ENCODE measurements at places on chromosomes 4 and X. TPM values are rescaled to one million over a fixed set of nuclear protein-coding genes. Genes with fewer than 3 reads are reported as not detected.

- DNase-seq = no peak
These were observed 44.6 kb downstream of the ARHGEF9 start for GRCh38 chrX:63740382-63740781.

DNA sequence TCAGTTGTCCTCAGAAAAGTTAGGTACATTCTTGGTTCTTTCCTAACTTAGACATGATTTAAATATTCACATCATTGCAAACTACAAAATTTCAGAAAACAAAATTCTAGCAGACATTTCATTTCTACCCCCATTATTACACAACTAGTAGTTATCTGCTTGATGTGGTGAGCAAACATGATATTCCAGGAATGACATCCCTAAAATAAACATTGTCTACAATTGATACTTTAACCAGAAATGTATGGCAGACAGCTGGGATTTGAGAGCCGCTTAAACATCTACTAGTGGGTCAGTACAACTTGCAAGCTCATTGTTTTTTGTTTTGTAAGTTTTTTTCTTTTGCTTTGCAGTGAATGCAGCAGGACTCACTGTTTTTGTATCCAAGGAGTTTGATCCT, 32.1 kb upstream of the AMBN start:
- no peak for DNase-seq

The ANOS1 gene
- total RNA-seq = not detected

DNA sequence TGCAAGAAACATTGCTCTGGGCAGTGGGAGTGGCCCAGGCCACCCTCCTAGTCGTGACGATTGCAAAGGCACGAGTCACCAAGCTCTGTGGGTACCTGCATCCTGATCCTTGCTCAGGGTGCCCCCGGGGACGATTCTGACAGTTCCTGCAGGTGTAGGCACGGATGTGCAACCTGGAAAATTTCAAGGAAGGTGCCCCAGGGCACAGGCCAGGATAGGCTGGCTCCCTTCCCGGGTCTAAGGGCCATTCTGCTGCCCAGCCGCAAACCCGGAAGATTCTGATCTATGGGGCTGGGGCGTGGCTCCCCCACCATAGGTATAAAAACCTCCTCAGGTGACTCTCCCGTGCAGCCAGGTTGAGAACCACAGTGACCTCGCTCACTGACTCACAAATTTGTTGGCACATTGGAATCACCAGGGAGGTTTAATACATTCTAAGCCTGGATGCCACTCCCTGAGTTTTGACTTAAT, 228.5 kb downstream of the PTTG2 start:
- peak; percentile 36 for DNase-seq

- no peak for DNase-seq
These were observed 351.6 kb downstream of the NLGN4X start for GRCh38 chrX:5876984-5877596.

The CRLF2 gene
- 0.46 TPM for total RNA-seq

The CENPVL2 gene
- 0.34 TPM for total RNA-seq

The H2BW2 gene
- not detected for total RNA-seq

DNA sequence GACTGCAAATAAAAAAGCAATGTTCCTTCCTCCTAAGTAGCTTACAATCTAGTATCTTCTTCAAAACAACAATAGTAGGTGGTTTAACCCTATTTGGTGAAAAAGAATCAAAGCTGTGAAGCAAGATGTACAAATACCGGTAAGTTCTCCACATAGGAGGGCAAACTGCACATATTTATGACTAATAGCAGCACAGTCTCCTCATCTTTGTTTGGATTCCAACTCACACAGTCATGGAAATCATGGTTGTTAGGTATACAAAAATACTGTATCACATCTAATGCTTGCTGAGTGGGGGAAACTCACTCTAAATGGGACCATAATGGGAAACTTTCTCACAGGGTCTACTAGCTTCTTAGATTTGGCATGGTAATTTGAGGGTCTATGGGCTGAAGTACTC, 597.2 kb downstream of the INPP4B start:
- DNase-seq = peak; percentile 3

DNA sequence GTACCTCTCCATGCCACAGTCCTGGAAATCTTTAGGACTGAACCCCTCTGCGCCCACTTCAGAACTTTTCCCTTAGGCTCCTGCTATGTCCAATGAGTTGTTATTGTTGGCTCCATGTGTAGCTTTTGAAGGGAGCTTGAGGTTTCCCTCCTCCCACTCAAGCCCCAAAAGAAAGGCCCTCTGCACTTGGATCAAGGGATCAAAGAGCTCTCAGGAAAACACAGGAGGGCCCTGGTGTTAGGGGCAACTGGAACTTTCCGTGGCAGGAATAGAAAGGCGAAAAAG, 135.0 kb downstream of the RASL11B start:
- DNase-seq = no peak

DNA sequence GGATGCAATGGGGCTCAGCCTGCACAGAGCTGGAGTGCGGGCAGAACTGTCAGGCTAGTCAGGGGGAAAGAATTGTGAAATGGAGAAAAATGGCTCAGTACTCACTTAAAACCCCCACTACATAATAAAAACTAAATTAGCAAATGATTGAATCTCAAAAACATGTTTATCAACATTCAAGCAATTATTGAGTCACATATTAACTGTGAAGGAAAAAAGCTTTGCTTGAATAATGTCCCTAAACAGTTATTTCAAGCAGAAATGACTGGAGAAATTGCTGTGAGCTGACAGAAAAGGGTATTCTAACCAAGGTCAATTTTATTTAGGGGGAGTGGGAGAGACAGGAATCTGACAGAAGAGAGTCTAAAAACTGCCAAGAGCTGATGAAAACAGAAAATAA, 37.4 kb downstream of the GPC3 start:
- no peak for DNase-seq

DNA sequence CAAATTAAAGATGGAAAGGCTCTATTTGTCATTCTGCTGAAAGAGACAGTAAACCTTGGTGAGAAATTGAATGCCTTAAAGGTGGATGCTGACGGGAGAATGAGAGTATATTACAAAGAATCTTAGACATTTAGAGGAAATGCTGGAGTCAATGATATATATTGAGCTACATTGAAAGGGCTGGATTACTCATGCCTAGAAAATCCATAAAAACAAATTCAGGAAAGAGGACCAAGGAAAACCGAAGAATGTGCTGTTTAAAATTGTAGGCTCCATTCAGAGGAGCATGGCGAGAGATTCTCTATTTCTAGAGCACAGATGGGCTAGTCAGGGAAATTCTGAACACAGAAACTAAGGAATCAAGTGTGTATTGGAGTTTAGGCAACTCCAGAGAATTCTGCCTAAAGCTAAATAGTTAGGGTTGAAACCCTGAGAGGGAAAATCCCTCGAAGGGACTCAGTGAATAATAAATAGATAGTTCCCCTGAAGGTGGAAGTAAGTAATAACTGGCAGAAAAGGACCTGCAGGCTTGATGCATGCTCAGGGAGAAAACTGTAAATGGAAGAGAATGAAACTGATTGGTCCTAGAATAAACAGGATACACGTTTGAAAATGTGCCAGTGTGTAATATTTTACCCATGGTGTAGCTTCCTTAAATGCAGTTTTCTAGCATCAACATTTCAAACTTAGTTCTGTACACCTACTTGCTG, 1532.4 kb upstream of the TENM3 start:
- no peak for DNase-seq

DNA sequence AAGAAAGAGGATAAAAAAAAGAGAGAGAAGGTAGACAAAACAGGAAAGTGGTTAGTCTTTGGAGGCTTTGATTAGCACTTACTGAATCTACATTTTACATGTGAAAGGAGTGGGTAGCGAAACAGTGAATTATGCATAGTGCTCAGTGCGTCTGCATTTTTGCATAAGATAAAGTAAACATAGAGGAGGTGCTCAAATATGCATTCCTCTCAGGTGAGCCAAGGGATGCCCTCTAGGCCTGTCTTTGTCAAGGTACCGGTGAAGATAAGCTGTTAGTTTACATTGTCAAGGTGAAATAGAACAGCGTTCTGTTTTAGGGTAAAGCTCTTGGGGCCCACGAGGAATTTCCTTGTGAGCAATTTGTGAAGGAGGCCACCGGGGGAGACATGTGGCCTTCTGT, 260.6 kb downstream of the TRIML1 start:
- DNase-seq = no peak

DNA sequence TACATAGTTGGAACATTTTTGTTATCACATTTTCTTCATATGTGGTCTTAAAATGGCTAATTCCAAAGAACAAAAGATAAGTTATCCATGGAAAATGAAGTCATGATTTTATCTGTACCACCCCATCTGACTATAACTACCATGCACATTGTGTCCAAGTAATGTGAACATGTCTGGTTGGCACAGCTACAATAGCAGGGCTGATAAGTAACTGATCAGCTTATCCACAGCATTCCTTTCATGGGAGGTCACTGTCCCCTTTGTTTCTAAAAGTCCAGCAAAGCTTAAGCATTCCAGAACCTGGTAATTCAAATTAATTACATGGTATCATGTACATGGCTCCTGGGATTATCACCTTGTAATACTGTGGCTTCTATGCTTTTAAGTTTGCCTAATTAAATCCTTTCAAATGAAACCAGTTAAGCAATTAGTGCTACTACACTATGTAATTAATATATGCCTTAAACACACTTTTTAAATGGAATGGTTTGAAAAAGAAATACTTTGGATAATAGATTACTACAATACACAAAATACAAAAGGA, 21.1 kb upstream of the SORBS2 start:
- peak; percentile 52 for DNase-seq

The NLGN4X gene
- not detected for total RNA-seq

DNA sequence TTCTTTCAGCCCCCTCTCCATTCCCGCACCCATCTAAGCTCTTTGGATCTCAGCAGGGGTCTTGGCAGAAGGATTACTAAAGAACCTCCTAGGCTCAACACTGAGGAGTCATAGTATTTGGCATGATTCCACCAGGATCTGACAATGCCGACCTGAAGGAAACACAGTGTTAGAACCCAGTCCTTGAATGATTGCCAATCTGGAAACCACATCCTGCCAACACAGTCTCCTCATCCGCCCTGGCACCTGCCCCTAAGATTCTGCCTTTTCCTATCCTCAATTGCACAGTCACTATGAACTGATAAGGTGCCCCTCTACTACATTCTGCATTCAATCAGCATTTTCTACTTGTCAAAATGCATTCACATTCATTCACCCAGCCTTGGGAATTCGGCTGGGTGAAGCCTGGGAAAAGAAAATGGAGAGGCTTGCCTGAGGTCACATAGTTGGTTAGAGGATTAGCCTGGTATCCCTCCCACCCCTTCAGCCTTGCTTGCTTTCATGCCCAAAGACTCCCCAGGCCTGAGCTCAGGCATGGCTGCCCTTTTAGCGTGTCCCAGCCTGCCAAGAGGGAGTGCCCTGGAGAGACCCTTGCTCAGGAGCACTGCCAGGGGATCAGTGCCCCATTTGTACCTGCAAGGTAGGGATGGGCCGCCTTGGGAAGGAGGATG, 2.2 kb upstream of the CLDN2 start:
- DNase-seq = peak; percentile 86

Measured in Daoy (cell line).